Uterus (tissue), 4 donors: ENCODE measurements at places on chromosomes 7 and 10. TPM values are rescaled to one million over a fixed set of nuclear protein-coding genes. Genes with fewer than 3 reads are reported as not detected.

GRCh38 chr10:126041804-126042231 lies 145.5 kb downstream of the FANK1 start:
- DNase-seq, result peak; percentile 61

GRCh38 chr7:112225006-112225405 lies 18.5 kb downstream of the ZNF277 start:
- no peak for DNase-seq

GRCh38 chr10:97567891-97568290 lies 4.7 kb upstream of the ANKRD2 start:
- DNase-seq, result no peak

DNA sequence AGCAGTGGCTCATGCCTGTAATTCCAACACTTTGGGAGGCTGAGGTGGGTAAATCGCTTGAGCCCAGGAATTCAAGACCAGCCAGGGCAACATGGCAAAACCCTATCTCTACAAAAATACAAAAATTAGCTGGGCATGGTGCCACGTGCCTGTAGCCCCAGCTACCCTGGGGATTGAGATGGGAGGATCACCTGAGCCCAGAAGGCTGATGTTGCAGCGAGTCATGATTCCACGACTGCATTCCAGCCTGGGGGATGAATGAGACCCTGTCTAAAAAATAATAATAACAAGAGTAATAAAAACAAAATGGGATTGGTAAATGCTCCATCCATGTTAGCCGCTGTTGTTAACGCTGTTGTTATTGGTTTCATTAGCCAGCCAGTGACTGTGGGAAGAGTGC lies 1.3 kb upstream of the HKDC1 start:
- DNase-seq, result no peak

GRCh38 chr10:95305606-95306317 lies 15.0 kb upstream of the PDLIM1 start:
- DNase-seq, result no peak

- no peak for DNase-seq
Observed at GRCh38 chr10:66799474-66799873, 126.4 kb upstream of the LRRTM3 start.

GRCh38 chr7:38796626-38797501 lies 112.1 kb downstream of the VPS41 start:
- DNase-seq, result peak; percentile 36

DNA sequence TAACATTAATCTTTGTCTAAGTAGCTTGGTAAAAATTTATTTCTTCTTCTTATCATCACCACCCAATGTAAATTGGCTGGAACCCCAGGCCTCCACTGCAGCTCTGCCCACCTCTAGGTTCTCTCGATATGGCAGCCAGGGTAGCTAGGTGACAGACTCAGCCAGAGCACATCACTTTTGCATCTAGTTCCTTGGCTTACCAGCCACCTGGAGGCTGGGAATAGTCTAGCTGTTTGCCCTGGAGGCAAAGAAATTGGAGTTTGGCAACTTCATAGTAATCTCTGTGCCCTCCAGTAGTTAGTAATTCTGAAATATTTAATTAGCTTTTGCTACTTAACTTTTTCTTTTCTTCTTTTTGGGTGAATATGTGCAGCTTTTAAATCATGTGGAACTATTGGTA lies 9.4 kb downstream of the IFRD1 start:
- DNase-seq, result no peak

DNA sequence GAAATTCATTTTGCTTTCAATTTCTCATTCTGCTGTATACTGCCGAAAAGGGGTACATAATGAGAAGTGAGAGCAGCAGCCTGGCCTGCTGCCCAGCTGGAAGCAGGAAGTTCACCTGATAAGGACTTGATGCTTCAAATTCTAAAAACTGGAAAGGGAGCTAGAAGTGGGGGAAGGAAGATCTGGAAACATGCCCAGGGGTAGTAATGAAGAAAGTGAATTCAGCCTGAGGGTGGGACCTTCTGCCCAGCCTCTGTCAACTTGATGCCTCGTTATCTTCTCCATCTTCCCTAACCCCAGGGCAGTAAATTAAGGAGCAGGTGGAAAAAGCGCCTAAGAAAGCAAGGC lies 69.4 kb downstream of the ARMH3 start:
- no peak for DNase-seq

Gene NPTX2
- 5.1 TPM for total RNA-seq

Gene EEF1AKMT2
- 60.6 TPM for total RNA-seq

Gene CARD11
- total RNA-seq, result 1.0 TPM

Gene MYOZ1
- total RNA-seq, result 1.7 TPM

Gene PAX4
- not detected for total RNA-seq
